ENCODE measurements at places on chromosomes 7 and 10. TPM values are rescaled to one million over a fixed set of nuclear protein-coding genes. Genes with fewer than 3 reads are reported as not detected.

The ZNF467 gene
- 4.5 TPM for total RNA-seq

The ACTR3C gene
- 4.7 TPM for total RNA-seq

The TMEM140 gene
- total RNA-seq = 49.4 TPM

The BAG3 gene
- 4.9 TPM for total RNA-seq

The SLC18A3 gene
- total RNA-seq = not detected

The LAMB4 gene
- 0.13 TPM for total RNA-seq

Data from dermis microvascular lymphatic vessel endothelial cell (primary cell).